NCI-H82 (cell line): ENCODE measurements at places on chromosomes 6 and 20.

DNA sequence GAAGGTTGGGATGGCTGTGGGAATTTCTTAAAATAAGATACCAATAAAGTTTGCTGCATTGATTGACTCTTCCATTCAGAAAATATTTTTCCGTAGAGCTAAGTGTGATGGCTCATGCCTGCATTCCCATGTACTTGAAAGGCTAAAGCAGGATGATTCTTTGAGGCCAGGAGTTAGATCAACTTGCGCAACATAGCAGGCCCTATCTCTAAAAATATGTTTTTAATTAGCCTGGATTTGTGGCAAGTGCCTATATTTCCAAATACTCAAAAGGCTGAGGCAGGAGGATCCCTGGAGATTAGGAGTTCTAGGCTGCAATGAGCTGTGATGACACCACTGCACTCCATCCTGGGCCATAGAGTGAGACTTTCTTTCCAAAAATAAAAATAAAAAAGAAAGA, 431.2 kb upstream of the PTCHD4 start:
- no peak for DNase-seq

- no peak for DNase-seq
Observed at GRCh38 chr6:135334169-135334568, 153.1 kb downstream of the MYB start.

- DNase-seq, result peak; percentile 81
Observed at GRCh38 chr20:48824830-48825565, 2.8 kb downstream of the PREX1 start.

DNA sequence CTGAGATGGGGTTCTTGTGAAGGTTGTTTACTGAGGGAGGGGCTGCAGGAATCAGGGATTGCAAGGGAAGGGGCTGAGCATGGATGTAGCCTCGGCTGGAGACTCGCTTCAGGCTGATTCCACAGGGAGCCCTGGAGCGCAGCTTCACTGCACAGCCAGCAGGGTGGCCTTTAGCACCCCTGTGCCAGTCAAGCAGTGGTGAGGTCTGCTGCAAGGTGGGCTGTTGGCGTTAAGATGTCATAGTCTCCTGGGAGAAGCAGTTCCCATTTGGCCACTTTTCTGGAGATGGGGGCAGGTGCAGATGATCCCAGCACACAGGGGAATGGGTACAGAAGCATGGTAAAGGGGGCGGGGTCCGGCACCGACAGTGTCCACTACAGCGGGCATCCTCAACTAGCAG, 126.3 kb downstream of the TOX2 start:
- DNase-seq, result no peak

DNA sequence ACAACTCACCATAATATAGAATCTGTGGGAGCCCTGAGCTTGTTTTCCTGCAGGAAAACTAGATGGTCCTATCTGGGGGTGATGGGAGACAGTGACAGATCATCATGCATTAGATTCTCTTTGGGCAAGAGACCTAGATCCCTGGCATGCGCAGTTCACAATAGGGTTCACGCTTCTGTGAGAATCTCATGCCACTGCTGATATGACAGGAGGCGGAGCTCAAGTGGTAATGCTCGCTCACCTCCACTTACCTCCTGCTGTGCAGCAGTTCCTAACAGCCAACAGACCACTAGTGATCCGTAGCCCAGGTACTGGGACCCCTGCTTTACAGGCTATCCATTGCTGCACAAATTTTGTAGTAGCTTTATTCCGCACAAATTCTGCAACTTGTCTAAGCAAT, 84.5 kb downstream of the HIVEP2 start:
- DNase-seq, result no peak

- DNase-seq, result no peak
Observed at GRCh38 chr20:51010043-51010365, 12.9 kb downstream of the KCNG1 start.

- no peak for DNase-seq
Observed at GRCh38 chr6:168015009-168015408, 17.5 kb downstream of the KIF25 start.

DNA sequence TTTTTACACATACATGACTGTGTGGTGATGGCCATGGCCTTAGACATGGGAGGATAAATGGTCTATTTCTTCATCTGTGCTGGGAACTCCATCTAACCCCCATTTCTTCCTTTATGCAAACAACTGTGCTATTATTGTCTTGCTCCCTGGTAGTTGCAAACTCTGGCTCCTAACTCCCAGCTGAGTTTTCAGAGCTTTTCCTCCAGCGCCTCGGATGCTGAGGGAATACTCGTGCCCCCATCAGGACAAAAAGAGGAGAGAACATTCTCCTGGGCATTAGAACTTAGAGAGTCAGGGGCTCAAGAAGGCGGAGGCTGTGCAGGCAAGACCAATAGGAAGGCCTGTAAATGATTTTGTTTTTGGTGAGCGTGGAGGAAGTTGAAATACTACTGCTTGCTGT, 2.1 kb downstream of the DAAM2 start:
- DNase-seq, result no peak

DNA sequence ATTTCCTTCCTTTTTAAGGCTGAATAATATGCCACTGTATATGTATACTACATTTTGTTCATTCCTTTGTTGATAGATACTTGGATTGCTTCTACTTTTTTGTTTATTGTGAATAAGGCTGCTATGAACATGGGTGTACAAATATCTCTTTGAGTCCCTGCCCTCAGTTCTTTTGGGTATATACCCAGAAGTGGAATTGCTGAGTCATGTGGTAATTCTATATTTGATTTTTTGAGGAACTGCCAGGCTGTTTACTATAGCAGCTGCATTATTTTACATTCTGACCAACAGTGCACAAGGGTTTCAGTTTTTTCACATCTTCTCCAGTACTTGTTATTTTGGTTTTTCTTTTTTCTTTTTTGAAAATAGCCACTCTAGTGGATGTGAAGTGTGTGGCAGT, 34.1 kb downstream of the CDS2 start:
- DNase-seq, result no peak

DNA sequence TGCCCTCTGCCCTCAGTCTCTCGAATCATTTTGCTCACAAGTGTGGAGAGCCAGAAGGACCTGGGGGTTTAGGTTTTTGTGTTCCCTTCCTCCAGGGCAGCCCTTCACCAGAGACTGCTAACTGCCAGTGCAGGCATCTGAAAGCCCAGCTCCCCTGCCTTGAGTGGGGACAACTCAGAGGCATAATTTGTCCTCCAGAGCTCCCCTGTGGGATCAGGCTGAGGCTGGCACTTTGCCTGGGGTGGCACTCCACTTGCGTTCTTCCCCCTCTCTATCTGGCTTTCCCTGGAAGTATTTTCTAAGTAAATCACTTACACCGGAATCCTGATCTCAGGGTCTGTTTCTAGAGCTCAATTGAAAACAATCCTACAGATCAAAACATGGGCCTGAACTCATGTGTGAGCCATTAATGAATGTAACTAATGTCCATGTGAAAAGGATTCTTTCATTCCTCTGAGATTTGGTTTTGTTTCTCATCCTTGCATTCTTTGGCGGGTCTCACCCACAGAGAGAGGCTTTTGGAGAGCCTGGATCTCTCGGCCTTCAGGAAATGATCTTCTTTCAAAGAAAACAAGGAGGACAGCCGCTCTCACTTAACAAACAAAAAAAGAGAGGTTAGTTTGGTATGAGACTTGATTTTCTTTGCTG, 125.7 kb upstream of the RIPOR2 start:
- no peak for DNase-seq

- no peak for DNase-seq
Observed at GRCh38 chr6:24861934-24862333, 63.2 kb upstream of the ARMH2 start.

DNA sequence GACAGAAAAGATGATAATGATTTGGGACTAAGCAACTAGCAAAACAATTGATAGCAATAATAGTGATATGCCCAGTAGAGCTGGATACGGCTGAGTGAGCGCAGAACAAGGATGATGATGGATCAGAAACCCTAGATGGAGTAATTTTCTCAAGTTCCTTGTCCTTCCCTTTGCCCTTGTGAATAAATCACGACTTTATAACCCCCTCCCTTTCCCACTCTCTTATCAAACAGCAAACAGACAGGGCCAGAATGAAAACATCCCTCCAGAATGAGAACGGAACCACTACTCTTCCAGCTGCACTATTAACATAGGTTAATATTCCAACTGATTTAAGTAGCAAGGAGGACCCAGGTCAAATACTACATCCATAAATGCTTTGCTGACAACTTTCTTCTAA, 1.3 kb upstream of the MTFR2 start:
- DNase-seq, result no peak

GRCh38 chr20:62354031-62354808, 12.9 kb downstream of the LAMA5 start:
- DNase-seq, result no peak

GRCh38 chr6:23587582-23587981, 538.4 kb upstream of the NRSN1 start:
- no peak for DNase-seq

DNA sequence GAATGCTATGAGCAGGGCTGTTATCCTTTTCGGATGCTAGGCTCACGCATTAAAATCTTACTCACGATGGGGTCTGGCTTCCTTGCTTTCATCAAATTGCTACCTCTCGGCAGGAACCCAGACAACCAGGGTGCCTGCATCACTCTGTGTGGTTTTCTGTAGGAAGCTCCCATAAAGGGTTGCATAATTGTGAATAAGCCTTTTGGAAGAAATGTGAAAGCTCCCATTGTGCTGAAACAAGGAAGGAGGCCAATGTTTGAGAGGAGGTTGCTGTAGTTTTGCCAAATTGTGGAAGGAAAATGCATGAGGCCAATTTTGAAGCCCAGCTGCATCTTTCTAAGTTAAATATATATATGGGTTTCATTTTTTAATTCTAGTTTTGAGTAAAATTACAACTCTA, 615.5 kb downstream of the C6orf118 start:
- DNase-seq, result no peak

- DNase-seq, result no peak
Observed at GRCh38 chr6:45942953-45943352, 72.7 kb downstream of the CLIC5 start.

DNA sequence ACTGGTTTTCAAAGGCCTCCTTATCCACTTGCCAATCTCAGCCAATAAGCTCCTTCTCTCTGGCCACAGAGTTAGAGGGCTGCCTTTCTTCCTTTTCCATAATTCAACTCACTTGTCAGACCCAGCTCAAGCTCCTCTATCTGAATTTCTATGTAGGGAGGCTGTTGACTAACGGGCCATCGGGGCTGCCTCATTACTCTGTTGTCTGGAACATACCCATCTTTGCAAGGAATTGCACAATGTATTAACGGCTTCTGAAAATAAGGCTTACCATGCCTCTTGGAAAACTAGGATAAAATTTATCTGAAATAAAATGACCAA, 28.5 kb upstream of the KIF6 start:
- DNase-seq, result no peak

DNA sequence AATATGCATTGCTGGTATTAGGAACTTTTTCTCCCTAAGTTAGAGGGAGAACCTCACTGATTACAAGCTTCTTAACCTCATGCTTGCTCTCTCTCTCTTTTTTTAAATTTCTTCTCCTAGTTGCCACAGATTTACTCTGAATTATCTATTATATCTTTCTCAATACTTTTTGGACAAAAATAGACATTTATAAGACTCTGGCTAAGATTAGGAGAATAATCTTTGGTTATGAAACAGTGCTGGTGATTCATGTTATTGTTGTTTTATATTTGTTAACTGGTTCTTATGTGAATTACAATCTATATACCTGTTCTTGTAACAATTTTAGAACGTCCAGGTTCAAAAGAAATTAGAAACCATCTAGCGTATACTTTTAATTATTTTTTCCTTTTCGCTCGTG, 187.8 kb downstream of the OGFRL1 start:
- no peak for DNase-seq

GRCh38 chr20:3560578-3560977, 89.8 kb downstream of the ATRN start:
- DNase-seq, result no peak

- no peak for DNase-seq
Observed at GRCh38 chr20:55569084-55569483, 436.2 kb downstream of the CBLN4 start.

DNA sequence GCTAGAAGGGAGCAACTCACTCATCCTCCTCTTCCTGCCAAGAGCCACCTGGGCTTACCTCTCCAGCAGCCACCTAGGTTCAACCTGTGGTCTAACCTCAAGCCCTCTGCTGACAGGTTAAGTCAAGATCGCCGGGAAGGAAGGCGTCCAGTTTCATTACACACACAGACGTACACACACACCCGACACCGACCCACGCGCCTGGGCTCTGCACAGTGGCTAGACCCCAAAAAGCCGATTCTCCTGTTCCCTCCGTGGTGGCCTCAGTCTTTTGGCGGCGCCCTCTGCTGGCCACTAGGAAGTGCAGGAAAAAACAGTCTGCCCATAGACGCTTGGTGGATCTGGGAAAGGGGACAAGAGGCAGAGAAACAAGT, 52.8 kb downstream of the MRPL14 start:
- DNase-seq, result no peak

DNA sequence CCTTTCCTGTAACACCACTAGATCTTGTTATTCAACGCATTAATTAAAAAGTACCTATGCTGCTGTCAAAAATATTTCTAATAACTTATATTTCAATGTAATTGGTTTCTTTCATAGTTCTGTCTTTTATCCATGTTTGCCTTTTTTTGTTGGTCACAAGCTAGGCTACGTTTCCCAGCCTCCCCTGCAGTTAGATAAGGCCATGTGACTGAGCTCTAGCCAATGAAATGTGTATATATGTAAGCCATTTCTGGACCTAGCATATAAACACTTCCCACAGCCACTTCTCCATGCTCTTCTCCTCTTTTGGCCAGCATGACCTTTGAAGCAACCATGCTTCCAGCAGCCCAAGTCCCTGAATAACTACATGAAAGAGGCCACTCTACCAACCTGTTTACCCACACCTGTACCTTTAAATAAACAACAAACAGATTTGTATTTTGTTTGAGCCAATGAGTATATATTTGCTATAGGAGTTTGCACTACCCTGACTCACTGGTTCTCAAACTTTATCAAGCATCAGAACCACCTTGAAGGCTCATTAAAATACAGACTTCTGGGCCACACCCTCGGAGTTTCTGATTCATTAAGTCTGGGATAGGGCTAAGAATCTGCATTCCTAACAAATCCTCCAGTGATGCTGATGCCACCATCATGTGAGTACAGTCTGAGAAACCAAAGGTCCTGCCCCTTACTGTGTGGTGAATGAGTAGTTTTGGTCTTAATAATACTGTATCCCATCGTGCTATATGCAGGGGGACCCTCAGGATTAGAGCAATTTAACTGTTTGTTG, 45.6 kb upstream of the BEND6 start:
- DNase-seq, result no peak

DNA sequence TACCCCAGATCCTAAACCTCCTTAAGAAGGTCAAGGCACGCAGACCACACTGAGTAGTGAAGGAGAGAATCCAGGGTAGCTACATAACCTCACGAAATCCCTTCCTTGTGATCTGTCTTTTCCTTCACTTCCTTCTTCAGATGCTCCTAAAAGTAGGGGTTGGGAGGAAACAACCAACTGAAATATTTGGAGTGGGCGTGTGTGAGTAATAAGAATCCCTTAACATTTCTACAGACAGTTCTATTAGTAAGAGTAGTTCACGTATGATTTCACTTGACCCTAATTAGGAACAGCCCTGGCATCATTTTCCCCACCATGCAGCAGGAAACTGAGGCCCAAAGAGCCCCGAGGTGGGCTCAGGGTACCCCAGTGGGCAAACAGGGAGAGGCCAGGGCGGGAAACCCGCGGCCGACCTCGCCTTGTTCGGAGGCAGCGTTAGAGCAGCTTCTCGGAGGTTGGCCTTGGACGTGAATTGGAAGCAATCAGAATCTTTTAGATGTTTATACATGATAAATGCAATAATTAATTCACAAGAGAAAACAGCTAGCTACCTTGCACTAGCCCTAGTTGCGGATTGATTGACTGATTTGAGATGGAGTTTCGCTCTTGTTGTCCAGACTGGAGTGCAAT, 859 bp upstream of the RAE1 start:
- DNase-seq, result no peak
